ENCODE measurements at places on chromosomes 11 and 22. TPM values are rescaled to one million over a fixed set of nuclear protein-coding genes. Genes with fewer than 3 reads are reported as not detected.

GAL gene
- total RNA-seq = not detected

GTSE1 gene
- not detected for total RNA-seq

GP1BB gene
- total RNA-seq = 3.0 TPM

DNA sequence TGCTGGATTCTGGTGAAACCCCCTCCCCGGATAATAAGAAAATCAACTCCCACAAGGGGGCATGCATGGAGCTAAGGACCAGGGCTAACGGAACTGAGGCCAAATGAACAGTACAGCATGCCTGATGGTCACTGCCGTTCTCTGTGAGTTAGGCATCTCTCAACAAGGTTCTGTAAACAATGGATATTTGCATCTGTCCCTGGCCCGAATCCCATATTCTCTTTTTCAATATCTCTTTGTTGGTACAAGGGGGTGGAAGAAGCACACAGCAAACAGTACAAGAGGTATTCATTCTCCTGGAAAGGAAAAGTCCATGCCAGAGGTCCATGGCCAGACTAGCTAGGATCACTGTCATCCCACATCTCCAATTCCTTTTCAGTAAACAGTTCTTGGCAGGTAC is 32.2 kb upstream of the APOA1 start:
- no peak for DNase-seq
- H3K4me3 ChIP-seq = no peak overlapping the region
- H3K36me3 ChIP-seq = peaks cover 33% of the 10 kb centered on the region
- H3K27me3 ChIP-seq = no peaks in the 10 kb centered on the region
- no peak overlapping the region for H3K27ac ChIP-seq

DNA sequence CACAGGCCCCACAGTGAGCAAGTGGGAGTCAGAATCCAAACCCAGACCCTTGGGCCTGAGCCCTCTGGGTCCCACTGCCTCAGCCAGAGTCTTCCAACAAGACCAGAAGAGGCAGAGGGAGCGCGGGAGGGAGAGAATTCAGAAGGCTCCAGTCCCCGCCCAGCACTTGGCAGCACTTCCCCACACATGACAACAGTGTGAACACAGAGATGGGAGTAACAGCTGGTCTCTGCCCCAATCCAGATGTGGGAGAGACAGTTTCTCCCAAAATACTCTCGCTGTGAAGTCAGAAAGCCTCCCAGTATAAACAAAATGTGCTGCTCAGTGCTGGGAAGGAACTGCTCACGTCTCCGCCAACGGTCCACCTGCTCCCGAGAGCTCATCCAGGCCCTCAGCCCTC is 219.9 kb downstream of the MN1 start:
- no peak overlapping the region for H3K4me3 ChIP-seq
- H3K36me3 ChIP-seq = no peaks in the 10 kb centered on the region
- no peak for DNase-seq
- no peaks in the 10 kb centered on the region for H3K27me3 ChIP-seq

Measured in naive thymus-derived CD4-positive, alpha-beta T cell (primary cell).